ENCODE measurements at places on chromosomes 3 and 15.

DNA sequence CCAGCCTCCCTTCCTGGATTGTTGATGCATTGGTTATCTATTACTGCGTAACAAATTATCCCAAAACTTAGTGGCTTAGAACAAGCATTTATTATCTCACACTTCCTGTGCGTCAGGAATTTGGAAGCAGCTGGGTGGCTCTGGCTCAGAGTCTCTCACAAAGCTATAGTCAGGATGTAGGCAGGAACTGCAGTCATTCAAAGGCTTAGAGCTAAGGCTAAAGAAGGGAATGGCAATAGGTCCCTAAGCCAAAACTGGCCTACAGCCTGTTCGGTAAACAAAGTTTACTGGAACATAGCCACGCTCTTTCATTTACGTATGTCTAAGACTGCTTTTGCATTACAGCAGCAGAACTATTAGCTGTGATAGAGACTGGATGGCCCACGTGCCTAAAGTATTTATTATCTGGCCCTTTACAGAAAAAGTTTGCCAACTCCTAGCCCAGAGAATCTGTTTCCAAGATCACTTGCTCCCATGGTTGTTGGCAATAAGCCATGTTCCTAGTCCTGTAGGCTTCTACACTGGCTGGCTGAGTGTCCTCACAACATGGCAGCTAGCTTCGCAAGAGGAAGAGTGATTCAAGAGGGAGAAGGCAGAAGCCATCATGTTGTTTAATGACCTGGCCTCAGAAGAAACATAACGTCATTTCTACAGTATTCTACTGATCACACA, 132.4 kb downstream of the SNRK start:
- DNase-seq = no peak

DNA sequence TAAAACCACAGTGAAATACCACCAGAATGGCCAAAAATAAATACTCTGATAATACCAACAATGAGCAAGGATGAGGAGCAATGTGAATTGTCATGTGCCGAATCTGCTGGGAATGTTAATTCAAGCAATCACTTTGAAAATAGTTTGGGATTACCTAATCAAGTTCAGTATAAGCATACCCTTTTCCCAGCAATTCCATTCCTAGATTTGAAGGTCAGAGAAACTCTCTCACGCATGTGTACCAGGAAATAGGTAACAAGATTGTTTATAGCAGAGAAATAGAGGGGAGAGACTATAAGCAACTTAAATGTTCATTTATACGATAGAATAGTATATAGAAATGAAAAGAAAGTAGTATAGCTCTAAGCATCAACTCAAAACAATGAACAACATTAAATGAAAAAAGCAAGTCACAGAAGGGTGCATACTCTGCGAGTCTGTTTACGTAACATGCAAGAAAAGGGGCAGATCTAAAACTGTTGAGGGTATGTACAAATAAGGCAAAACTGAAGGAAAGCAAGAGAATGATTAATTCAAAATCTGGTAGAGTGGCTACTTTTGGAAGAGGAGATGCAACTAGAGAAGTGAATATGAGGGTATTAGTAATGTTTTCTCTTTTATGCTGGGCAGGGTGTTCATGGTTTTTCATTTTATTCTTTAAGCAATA, 27.4 kb downstream of the TMOD3 start:
- DNase-seq = no peak

GRCh38 chr15:74895830-74896229, 6.0 kb downstream of the MPI start:
- no peak for DNase-seq

- no peak for DNase-seq
These were observed 71.8 kb downstream of the GAP43 start for GRCh38 chr3:115695090-115695489.

DNA sequence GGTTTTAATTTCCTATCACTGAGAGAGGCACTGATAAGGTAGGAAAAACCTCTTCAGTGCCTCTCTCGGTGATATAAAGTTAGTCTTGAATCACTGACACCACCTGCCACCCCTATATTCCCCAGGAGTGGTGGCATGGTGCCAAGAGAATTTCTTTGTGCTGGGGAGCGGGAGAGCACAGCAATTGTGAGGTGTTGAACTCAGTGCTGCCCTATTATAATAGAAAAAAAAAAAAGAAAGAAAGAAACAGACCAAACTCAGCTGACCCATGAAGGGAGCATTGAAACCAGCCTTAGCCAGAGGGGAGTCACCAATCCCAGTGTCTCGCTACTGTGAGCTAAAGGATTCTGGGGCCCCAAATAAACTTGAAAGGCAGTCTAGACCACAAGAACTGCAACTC, 201.4 kb upstream of the STT3B start:
- DNase-seq = no peak

DNA sequence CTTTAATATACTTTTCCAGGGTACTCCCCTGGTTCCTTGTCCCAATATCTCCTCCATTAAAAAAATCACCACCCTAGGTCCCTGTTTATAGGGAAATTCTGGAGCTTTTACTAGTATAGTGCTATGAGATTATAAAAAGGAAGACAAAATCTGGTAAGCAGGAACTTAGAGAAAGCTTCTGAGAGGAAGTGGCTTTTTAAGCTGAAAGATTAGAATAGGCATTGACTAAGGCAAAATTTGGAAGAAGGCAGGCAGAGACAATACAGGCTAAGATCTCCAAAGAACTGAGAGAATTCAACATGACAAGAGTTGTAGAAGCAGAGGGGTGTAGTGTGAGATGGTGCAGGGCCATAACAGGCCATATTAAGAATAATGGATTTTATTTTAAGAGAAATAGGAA, 25.8 kb downstream of the SGO1 start:
- DNase-seq = no peak

DNA sequence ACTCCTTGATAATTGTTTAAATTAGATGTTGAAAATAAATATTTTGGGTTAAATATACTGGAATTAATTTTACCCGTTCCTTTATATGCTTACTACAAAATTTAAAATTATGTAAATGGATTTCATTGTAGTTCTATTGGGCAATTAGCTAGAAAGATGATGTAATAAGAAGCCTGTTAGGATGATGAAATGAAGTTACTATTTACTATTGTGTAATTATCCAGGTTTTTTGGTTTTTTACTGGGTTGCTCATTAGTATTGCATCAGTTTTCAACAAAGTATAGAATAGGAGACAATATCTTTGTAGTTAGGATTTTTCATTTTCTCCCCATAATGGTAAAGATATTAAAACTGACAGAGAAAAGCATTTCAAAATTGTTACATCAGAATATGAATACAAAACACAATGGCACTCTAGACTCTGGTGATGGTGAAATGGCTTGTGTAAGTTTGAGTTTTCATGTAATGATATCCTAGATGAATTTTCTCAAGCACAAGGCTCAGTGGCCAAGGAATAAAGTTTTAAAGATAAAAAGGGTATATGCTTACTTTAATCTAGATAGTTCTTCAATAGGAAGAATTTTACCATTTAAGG, 222.0 kb downstream of the P3H2 start:
- no peak for DNase-seq

DNA sequence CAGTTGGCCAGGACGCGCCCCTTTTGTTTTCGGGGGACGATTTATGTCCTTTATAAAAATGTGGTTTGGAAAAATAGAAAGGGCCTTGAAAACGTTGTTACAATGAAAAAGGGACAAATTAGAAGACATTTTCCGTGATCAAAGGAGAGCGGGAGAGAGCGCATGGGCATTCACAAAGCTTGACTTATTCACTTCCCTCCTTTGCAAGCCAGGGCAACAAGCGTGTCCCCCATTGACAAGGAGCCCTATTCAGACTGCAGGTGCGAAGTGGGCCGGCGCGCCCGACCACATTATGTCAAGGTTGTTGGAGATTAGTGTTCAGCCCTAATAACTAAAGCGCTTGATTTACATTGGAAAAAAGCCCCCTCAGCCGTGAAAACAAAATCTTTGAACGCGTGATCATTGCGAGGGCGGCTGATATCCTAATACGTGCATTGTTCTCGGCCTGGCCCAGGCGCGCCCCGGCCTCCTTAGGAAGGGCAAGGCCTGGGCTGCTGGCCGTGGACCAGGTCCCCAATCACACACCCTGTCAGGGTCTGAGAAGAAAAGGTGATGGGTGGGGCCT, 25.9 kb downstream of the ZIC4 start:
- no peak for DNase-seq

DNA sequence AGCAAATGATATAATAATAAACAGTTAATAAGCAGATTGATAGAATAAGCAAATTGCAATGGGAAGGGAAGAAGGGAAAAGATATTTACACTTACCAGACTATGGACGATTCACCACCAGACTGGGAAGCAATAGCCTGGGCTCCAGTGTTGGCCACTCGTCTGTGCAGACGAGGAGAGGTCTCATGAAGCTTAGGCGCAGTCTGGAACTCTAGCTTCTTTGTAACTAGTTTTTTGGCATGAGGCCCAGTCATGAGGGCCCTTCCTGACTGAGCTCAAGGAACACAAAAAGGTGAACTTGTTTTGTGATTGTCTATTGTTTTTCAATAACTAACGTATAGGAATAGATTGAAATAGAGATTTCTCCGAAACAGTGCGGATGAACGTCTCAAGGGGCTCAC, 63.3 kb upstream of the GATM start:
- DNase-seq = no peak

DNA sequence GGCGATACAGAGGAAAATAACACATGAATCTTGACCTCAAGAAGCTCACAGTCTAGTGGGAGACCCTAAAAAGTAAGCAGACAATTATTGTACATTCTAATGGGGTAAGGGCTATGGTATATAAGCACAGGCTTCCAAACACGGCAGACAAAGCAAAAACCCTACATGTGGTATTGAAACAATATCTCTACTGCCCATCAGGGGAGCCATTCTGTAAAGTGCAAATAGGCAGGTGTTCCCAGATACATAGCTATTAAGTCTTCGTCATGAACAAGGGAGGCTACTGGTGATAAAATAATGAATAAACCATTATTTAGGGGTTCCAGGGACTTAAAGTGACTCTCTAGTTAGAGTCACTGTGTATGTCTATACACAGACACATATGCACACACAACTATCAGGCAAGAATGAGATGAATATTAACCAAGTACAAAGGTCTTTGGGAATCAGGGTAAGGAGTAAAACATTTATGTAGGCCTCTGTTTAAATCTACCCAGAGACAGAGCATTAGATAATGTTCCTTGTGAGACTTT, 38.7 kb upstream of the ASB14 start:
- no peak for DNase-seq

DNA sequence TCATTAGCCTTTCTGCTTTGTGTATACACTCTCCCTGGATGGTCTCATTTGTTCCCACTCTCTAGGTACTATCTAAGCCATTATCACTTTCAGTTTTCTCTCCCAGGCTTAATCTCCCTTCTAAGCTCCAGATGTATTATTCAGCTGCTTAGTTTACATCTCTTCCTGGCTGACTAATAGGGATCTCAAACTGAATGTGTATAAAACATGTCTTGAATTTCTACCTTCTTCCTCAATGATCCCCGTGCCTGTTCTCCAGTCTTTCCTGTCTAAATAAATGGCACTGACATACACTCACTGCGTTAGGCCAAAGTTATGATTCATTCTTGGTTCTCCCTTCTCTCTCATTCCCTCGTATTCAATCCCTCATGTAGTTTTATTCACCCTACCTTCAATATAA, 127.3 kb downstream of the NR2F2 start:
- no peak for DNase-seq

GRCh38 chr15:95134431-95135110, 903.2 kb downstream of the MCTP2 start:
- DNase-seq = no peak

DNA sequence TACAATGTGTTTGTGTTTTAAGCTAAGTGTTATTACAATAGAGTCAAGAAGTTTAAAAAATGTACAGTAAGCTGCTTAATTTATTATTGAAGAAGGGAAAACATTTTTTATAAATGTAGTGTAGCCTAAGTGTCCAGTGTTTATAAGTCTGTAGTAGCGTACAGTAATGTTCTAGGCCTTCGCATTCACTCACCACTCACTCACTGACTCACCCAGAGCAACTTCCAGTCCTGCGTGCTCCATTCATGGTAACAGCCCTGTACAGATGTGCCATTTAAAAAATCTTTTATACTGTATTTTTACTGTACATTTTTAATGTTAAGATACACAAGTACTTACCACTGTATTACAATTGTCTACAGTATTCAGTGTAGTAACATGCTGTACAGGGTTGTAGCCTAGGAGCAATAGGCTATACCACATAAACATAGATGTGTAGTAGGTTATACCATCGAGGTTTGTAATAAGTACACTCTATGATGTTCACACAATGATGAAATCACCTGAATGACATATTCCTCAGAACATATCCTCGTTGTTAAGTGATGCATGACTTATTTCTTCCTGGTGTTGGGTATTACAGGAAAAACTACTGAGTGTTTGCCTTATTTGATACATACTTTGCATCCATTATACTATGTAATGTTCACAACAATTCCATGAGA, 156.6 kb upstream of the NUDT16 start:
- DNase-seq = no peak

DNA sequence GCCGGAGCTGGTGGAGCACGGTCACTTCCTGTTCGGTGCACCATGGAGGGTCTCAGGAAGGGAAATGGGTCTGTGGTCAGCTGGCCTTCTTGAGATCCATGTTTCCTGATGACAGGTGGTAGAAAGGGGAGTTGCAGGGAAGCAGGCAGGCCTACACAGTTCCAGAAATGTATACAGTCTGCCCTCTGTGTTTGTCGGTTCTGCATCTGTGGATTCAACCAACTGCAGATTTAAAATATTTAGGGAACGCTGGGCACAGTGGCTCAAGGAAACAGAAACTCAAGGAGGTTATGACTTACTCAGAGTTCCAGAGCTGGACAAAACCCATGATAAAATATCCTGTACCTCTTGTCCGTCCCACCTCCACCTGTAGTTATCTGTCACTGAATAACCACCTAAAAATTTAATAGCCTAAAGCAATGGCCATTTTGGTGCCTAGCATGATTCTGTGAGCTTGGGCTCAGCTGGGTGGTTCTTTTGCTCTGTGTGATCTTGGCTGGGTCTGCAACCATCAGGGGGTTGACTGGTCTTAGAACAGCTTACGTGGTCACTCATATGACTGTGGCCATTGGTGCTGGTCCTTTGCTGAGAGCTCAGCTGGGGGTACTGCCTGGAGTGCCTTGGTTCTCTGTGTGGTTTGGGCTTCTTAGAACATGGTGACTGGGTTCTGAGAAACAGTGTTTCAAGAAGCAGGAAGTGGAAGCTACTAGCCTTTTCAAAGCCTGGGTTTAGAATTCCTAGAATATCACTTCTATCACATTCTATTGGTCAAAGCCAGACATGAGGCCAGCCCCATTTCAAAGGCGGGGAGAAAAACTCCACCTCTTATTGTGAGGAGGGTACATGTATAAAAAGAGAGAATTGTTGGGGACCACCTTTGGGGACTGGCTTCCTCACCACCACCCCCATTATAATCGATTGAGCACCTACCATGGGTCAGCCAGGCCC, 239.7 kb upstream of the BHLHE40 start:
- peak; percentile 27 for DNase-seq

DNA sequence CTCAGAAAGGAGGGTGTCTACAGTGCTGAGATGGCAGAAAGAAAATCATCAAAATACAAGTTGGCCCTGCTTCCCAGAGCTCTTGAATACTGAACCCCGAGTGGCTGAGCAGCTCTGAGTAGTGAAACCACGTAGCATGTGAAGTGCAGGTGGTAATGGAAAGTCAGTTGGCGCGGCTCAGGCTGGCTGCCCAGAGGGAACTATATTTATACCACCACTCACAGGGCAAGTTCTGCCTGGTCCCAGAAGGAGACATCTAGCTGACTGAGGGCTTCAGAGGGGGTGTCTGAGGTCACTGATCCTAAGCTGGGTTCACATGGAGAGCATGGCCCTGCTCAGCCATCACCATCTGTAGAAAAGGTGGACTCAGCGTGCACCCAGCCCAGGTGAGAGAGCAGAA, 129.6 kb upstream of the AGBL1 start:
- no peak for DNase-seq

- DNase-seq = no peak
These were observed 78.9 kb downstream of the IQSEC1 start for GRCh38 chr3:12994357-12994606.
